ENCODE measurements at places on chromosomes 1 and 21. TPM values are rescaled to one million over a fixed set of nuclear protein-coding genes. Genes with fewer than 3 reads are reported as not detected.

DNA sequence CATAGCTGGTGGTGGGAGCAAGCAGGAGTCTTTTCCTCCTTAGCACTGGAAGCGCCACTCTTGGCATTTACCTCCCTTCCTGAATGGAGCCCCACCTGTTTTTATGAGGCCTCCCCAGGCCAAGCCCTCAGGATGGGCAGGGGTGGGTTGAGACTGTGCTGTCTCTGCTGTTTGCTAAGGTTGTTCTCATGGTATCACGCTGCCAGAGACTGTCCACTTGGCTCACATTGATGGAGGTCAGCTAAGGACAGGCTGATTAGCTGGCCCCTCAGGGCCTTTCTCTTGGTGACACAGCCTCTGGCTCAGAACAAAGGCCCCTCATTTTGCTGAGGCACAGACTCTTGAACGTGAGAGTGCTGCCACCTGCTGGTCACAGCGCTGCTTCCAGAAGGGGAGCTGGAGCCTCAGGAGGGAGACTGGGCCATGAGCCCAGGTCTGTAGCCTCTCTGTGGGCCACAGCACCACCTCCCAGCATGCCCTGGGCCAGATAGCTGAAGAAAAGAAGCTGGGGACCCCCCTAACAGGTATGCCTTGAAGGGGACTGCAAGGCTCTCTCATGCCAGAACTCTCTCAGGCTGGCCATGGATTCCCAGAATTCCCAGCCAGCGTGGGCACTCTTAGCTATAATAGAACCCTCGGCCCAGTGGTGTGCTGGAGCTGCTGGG is 85.6 kb downstream of the CD58 start:
- DNase-seq, result no peak

- DNase-seq, result no peak
Observed at GRCh38 chr1:214638997-214639396, 36.0 kb downstream of the CENPF start.

GRCh38 chr1:59279645-59280044 is 17.2 kb upstream of the FGGY start:
- DNase-seq, result no peak

DNA sequence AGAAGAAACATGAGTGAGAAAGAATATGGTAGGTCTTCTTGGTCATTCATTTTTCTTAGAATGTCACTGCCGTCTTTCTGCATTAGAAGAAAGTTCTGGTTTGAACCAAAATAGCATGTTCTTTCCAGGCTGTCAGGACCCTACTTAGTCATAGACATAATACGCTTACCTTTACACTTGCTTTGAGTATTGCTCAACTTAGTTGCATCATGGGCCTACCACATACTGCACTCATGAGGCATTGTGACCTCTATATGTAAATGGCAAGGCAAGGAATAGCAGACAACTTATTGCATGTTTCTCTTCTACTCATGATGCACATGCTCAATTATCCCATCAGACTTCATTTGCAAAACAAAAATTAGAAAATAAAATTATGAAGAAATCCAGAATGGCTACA is 415.0 kb downstream of the HLX start:
- DNase-seq, result no peak

DNA sequence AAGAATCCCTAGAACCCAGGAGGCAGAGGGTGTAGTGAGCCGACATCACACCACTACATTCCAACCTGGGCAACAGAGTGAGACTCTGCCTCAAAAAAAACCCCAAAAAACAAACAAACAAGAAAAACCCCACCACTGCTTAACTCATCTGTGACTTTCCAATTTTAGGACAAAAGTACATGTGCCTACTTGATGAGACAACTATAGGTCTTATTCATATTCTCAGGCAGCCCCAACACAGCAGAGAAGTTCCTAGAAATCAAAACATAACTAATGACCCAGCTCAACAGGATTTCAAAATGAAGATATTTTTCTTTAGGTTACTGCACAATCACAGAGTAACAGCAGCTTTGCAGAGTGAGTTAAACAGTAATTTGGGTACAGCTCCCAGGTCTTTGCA is 26.4 kb downstream of the TIAM1 start:
- no peak for DNase-seq

GRCh38 chr21:22020221-22020620 is 1022.0 kb downstream of the NCAM2 start:
- no peak for DNase-seq

DNA sequence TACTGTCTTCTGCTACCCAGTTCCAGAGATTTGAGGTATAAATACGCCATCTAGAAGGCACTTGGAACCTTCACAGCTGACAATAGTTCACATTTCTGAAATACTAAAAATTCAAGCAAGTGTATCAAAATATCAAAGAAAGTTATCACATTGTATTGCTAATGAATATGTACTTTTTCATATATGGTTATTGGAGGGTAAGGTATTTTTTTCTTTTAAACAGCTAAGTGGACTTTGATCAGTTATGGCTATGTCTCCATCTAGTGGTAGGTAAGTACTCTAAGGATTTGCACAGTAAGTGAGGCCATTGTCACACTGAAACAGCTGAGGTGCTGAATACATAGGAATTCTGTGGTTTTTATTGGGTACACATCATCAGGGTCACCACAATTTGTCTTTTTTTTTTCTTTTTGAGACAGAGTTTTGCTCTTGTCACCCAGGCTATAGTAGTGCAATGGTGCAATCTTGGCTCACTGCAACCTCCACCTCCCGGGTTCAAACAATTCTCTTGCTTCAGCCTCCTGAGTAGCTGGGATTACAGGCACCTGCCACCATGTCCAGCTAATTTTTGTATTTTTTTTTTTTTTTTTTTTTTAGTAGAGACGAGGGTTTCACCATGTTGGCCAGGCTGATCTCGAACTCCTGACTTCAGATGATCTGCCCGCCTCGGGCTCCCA is 49.1 kb upstream of the CR2 start:
- no peak for DNase-seq

- no peak for DNase-seq
Observed at GRCh38 chr1:205699416-205699815, 19.1 kb upstream of the SLC45A3 start.

DNA sequence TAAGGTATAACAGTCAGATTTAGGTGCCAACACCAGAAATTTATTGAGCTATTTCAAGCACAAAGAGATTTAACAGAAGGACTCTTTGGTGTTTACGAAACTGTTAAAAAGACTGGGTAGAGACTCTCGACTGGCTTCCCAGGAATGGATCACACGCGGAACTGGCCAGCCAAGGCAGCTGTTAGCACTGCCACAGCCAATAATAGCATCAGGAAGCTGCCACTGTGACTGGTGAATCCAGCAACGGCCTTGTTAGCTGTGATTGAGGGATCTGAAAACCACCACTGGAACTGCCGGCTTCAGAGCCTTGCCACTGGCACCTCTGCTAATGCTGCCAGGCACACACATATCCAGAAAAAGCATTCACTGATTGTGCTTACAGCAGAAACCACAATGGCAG is 10.6 kb upstream of the SIM2 start:
- DNase-seq, result no peak

DNA sequence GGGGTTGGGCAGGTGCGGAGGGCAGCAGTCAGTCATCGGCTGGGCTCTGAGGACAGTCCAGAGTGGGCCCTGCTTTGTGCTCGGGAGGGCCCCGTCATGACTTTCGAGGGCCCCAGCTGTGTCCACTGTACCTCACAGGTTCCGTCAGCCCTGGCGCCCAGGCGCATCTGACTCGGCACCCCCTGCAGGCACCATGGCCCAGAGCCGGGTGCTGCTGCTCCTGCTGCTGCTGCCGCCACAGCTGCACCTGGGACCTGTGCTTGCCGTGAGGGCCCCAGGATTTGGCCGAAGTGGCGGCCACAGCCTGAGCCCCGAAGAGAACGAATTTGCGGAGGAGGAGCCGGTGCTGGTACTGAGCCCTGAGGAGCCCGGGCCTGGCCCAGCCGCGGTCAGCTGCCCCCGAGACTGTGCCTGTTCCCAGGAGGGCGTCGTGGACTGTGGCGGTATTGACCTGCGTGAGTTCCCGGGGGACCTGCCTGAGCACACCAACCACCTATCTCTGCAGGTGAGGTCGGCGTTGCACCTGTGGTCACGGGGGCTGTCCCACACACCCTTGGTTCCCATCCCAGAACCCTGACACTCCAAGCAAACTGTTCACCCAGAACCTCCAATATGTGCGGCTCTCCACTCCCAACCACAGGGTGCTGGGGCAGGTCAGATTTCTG is 7.8 kb downstream of the PODN start:
- DNase-seq, result no peak

- no peak for DNase-seq
Observed at GRCh38 chr21:35027563-35028450, 21.3 kb downstream of the RUNX1 start.

DNA sequence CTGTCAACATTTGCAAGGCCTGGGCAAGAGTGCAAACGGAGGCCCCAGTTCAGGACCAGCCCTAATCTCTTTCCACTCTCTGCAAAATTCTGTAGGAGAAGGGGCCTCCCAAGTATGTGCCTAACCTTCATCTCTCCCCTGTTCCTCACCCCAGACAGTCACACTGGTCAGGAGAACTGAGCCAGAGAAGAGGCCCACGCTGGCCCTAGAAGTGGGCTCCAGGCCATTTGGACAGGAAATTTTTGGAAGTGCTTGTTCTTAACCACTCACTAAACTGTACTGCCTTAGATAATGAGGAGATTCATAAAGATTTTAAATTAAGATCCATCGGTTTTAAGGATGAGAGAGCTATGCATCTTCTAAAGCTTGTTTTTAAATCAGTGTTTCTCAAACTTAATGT is 129.7 kb upstream of the ADGRL2 start:
- DNase-seq, result no peak

DNA sequence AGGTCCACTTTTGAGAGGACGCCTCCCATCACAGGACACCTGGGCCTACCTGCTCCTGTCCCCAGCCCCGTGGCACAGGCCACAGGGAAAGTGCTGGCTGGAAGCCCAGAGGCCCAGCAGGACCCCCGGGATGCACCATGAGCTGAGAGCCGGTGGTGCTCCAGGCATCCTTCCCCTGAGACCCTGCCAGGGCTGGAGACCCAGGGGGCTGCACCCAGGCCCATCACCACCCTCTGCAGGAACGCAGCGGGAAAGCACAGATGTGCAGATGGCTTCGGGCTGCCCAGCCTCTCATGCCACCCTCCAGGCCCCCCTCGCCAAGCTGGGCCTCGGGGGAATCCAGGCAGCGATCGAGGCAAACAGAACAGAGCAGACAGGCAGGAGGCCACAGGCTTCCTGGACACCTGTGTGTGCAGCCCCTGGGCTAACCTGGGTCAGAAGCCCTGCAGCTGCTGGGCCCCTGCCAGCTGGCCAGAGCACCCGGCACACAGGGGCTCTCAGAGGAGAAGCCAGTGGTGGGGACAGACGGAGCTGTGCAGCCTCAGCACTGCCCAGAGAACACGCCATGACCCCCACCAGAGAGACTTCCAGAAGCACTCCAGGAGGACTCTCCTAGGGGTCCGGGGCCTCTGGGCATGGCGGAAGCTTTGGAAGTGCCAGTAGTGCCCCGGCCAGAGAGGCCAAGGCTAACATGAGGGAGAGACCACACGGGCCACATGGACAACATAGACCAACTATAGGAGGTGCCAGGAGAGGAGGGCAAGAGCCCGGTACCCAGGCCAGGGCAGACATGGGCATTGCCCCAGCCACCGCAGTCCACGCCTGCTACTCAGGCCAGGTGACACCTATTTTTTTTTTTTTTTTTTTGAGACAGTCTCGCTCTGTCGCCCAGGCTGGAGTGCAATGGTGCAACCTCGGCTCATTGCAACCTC is 71.4 kb downstream of the ARHGEF16 start:
- DNase-seq, result no peak

GRCh38 chr1:26047278-26047874 is 1.5 kb upstream of the SLC30A2 start:
- DNase-seq, result no peak

The OR2AK2 gene
- not detected for polyA plus RNA-seq

The ATXN7L2 gene
- 6.1 TPM for polyA plus RNA-seq

The PCSK9 gene
- not detected for polyA plus RNA-seq
